ENCODE measurements at places on chromosomes 5 and 9.

- no peak for DNase-seq
Measured at GRCh38 chr9:110252509-110253139, 3.7 kb downstream of the TXN start.

DNA sequence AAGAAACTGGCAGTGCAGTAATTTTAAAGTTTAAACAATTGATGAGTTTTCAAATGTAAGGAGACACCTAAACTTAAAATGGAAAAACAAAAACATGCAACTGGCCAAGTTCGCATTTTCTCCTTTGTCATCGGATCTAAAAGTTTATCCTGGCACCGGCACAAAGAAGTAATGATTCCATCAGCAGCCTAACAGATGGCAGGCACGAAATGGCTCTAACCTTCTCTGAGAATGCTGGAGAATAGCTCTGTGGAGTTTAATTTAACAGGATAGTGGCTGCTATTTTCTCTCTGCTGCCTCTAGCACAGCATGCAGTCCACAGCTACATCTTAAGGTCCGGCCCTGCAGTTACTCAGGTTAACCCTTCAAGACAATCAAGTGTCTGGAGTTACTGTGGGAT, 82.2 kb downstream of the PRELID2 start:
- no peak for DNase-seq

DNA sequence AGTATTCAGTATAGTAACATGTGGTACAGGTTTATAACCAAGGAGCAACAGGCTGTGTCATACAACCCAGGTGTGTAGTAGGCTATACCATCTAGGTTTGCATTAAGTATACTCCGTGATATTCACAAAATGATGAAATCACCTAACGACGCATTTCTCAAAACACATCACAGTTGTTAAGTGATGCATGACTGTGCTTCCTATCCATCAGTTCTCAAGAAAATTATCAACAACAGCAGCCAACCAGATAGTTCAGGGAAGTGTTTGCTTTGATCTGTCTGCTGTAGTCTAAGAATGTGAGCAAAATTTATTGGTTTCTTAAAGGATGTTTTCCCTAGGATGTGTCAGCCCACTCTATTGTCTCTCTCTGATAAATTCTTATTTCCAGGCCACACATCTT, 7.4 kb downstream of the ZBTB26 start:
- no peak for DNase-seq

GRCh38 chr5:42877431-42877830, 65.7 kb upstream of the SELENOP start:
- no peak for DNase-seq

DNA sequence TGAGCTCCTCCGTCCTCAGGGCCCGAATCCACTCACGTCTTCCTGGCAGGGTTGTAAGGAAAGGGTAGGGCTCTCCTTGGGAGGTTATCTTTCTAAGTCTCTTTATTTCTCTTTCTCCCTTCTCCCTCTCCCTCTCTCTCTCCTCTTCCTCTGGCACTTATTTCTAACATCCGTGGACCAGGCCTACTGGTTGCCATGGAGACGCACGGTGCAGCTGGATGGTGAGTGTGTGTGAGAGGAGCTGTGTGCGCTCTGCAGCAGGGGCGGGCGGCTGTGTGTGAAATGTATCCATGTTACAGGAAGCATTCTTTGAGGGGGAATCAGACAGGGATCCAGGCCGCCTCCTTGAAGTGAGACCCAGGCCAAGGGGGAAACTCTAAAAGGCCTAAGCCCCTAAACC, 32.2 kb downstream of the PCDH1 start:
- DNase-seq: peak; percentile 75

- DNase-seq: no peak
Measured at GRCh38 chr5:171952021-171952420, 54.4 kb downstream of the FBXW11 start.

Measured in NCI-H2227 treated with DMSO at 0.1 percent for 48 hours (cell line).